ENCODE measurements at places on chromosomes 5 and 9.

DNA sequence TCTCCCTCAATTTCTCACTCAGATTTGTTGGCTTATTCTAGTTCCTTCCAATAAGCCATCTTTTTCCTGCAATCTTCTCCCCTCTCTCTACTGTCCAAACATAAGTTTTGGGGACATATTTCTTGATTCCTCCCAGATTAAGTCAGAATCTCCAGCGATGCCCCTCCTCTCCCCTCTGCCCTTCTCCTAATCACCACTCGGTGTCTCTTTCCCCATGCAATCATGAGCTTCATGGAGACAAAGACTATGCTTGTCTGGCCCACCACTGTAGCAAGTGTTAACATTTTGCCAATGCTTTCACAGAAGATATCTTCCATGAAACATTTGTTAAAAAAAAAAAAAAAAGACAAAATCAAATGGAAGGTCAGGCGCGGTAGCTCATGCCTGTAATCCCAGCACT is 42.4 kb downstream of the PDE6A start:
- DNase-seq, result no peak

DNA sequence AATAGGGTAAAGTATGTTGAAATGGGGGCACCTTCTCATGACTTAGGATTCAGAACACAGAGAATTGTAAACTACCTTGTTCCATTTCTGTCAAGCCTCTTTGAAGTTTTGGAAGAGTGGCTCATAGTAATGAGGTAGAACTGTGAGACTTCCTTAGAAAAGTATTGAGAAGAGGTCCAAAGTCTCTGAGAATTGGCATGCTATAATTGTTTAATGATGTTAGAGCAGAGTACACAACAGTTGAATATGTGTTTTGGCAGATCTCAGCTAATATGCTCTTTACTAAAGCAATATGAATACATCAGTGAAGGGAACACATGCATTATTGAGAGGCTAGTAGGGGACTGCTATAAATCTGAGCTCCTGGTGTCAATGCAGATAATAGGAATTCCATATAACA is 579.4 kb upstream of the RIOK2 start:
- no peak for DNase-seq

- DNase-seq, result no peak
These were observed 481.9 kb downstream of the CTNND2 start for GRCh38 chr5:11422342-11422741.

DNA sequence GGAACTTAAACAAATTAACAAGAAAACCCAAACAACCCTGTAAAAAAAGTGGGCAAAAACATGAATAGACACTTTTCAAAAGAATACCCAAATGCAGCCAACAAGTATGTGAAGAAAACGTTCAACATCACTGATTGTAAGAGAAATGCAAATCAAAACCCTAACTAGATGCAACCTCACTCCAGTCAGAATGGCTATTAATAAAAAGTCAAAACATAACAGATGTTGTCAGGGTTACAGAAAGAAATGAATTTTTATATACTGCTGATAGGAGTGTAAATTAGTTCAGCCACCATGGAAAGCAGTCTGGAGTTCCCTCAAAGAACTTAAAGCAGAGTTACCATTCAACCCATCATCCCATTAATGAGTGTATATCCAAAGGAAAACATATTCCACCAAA is 479.0 kb downstream of the MTRR start:
- DNase-seq, result no peak

DNA sequence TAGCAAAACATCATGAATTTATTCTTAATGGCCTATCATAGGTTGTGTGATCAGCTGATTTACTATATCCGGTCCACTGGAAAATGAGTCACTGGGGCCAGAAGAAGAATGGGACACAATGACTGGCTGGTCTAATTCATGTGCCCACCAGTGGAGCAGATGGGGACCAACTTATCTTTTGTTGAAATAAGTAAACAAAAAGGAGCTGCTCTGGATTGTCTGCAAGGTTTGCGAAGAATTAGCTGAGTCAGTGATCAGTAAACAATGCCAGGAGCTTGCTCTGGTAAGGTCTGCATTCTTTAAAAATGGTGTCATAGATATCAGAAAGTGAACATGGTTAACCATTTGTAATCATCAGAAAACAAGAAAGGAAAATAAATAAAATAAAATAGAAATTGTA is 128.0 kb downstream of the RASEF start:
- no peak for DNase-seq

DNA sequence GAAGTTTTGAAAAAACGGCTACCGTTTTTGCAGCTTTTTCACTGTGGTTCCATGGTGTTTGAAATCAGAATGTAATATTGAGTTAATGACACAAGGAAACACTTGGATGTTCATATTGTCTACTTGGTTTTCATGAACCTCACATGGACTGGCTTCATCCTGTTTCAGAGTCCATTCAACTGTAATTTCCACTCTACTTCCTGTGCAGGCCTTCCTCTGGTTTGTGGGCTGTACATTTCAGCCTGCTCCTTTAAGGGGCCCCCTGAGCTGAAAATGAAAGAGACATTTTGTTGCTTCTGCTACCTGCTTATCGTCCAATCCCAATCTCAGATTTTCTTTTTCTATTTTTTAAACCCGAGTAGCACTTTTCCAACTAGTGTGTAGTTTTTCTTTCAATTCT is 41.8 kb upstream of the CDKN2B start:
- no peak for DNase-seq

GRCh38 chr9:14932641-14933040 is 22.4 kb upstream of the FREM1 start:
- no peak for DNase-seq

DNA sequence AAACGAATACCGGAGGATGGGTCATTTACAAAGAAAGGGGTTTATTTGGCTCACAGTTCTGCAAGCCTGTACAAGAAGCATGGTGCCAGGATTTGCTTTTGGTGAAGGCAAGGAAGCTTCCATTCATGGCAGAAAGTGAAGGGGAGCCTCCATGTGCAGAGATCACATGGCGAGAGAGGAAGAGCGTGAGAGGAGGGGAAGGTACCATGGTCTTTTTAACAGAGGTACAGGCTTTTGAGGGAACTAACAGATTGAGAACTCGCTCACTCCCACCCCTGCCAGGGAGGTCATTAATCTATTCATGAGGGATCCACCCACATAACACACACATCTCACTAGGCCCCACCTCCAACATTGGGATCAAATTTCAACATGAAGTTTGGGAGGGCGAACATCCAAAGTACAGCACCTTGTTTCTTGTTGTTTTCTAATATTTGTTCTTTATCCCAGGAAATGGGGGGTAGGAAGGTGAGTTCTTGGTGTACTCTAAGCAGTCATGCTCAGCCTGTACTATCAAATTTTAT is 18.5 kb downstream of the TMC1 start:
- no peak for DNase-seq

- DNase-seq, result no peak
These were observed 123.1 kb downstream of the DROSHA start for GRCh38 chr5:31408814-31409213.

DNA sequence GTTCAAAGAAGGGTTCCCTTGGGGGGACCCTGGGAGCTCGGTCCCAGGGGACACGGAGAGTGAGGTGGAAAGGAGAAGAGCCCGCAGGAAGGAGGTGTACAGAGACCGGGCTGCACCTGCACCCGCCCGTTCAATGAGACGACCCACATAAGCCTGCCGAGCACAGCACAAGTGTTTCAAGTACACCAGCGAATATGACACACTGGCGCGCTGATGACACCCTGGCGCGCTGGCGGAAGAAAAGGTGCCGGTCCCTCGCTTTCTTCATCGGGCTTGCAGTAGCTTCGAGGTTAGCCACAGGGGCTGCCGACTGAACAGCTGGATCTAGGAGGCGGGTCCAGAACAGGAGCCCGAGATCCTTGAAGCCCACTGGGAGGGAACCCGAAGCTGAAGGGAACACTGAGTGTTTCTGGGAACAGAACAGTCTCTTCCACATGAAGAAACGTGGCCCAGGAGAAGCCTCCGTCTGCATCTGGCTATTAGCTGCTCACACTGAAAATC is 1.4 kb downstream of the TBC1D9B start:
- no peak for DNase-seq

- no peak for DNase-seq
These were observed 10.9 kb upstream of the ASS1 start for GRCh38 chr9:130433947-130434262.

DNA sequence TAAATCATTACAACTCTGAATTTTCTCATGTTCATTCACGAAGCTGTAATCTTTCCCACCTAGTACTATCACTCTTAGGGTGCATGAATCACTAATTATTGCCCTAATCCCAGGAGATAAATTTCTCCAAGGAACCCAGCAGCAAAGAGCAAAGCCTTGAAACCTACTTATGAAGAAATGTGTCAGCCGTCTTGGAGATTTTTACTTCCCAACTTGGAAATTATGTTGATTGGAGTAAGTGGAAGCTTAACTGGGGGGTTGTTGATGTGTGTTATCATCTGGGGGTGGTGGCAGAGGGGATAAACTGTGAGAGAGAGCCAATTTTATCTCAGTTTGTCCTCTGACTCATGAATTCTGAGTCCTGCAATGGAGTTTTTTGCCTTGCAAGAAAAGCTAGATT is 440.5 kb upstream of the WWC1 start:
- DNase-seq, result no peak

GRCh38 chr5:90590-91547 is 1.1 kb upstream of the PLEKHG4B start:
- DNase-seq, result no peak

DNA sequence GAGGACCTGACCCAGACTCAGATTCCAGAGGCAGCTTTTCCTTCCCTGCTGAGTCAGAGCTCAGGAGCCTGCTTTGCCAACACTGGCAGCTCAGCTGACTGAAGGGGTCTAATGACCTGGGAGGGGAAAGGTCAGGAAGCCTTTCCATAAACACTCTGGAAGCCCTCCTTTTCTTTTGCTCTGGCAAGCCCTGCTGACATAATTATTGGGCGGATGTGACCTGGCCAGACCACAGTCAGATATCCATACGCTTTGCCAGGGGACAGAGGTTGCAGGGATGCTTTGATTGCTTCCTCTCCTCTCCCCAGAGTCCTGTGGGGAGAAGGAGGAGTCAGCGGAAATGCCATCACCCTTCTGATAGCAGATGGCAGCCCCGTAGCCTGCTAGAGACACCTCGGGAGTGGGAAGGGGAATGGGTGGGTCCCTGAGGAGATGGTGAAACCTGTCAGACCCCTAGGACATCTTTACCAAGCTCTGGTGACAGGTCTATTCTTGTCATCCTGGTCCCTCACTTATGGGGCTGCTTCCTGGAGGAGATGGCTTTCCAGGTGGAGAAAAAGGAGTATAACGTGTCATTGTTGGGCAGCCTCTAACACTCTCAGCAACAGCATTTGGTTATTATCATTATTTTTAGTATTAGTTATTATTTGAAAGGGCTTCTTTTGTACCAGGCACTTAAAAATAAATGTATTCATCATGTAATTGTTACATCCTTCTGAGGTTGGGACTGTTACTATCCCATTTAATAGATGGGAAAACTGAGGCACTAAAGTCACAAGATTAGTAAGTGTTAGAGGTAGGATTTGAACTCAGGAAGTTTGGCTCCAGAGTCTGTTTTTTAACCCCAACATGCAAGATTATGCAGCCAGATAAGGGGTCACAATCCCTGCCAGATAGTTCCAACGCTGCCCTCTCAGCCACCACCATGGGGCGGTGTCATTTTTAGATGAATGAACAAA is 11.6 kb downstream of the COL27A1 start:
- DNase-seq, result no peak

GRCh38 chr5:126274763-126275125 is 148.5 kb upstream of the GRAMD2B start:
- no peak for DNase-seq

DNA sequence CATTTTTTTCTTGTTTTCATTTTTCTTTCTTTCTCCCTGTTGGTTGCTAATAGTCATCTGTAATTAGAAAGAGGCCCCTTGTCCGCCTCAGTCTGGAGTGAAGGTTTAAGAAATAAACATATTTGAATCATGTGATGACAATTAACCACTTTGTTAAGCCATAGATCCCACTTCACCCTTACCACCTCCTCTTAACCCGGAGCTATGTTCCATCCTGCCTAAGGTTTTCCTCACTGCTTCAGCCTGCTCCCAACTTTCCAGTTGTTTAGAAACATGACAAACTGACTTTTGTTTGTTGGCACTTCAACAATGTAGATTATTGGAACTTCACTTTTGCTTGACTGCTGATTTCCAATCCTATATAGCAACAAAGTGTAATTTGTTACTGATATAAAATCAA is 37.4 kb upstream of the SSBP2 start:
- DNase-seq, result no peak

- no peak for DNase-seq
These were observed 338.2 kb upstream of the TLE4 start for GRCh38 chr9:79233542-79233941.

DNA sequence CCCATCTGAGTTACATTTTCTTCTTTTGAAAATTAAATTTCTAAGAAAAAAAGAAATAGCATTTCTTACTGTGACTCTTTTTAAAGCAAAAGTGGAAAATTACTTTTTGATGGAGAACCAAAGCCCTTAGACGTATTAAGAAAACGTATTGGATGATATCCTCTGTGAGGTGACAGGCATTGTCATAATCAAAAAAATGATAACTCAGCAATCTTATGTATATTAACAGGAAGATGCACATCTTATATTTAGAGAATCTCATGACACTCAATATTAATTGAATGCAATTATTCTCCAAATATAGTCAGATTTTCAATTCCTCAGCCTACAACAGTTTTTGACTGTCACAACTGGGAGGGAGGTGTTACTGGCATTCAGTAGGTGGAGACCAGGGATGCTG is 25.1 kb downstream of the FGF10 start:
- no peak for DNase-seq
